HFF-Myc (cell line): ENCODE measurements at places on chromosomes 2 and 18.
A peak's percentile ranks its signal among the peaks of the same experiment; 100 is the strongest.

DNA sequence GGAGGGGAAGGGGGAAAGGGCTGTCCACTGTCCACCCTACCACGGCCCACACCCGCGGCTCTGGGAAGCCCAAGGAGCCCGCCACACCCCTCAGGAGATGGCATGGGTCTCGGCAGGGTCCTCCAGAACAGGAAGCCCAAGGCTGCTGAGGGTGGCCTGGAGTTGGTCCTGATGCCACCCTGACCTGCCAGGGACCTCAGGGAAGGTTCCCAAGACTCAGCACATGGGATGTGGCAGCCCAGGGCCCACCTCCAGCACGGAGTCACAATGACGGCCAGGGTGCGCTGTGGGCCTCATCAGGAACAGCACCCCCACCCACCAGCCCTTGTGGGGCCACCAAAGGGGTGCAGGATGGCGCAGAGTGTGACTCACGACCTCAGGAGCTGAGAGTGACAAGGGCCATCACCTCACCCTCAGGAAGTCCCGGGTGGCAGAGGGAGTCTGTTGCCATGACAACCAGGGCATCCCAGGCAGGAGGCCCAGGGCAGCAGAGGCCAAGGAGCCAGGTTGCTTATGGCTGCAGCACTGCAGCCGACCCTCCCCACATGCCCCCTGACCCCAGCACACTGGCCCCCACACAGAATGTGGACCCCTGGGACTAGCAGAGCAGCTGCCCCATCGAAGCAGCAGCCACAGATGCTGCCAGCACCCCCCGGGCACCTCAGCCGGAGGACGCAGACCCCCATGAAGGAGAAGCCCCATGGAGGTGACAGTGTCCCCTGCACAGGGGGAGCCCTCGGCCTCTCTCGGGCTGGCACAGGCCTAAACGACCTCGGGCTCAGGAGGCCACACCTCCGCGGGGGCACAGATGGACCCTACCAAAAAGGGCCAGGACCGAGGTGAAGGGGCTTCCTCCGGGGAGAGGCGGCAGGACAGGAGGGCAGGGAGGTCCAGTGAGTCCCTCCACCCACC, 34.3 kb downstream of the KIF1A start:
- no peak for DNase-seq

DNA sequence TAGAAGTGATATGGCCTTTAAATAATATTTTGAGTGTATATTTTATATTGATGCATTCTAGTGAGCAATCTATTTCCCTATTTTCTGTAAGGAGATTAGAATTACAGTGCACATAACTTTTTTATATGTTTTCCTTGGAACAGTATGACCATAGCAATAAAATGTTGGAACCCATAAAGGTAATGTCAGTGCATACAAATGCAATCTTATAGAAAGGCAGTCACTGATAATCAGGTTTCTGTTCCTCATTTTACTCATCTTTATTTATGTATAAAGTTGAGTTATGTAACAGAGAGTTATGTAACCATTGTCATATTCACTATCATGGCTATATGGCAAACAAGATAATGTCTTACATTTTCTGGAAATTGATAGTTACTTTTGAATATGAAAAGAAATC, 179.9 kb upstream of the NETO1 start:
- no peak for DNase-seq

DNA sequence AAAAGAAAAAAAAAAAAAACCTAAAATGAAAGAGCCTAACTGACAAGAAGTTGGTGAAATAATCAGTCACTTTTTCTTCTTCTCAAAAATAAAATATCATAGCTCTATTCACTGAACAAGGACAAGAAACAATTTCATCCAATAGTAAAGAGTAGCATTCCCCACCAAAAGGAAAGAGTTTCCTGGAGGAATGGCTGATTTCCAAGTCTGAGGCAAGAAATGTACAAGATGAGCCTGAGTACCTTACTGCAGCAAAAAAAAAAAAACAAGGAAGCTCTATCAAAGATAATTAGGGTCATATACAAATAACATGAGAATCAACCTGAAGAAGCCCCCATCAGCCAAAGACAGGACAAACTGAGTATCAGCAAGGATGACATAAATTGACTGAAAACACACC, 11.5 kb downstream of the ROCK1 start:
- no peak for DNase-seq

DNA sequence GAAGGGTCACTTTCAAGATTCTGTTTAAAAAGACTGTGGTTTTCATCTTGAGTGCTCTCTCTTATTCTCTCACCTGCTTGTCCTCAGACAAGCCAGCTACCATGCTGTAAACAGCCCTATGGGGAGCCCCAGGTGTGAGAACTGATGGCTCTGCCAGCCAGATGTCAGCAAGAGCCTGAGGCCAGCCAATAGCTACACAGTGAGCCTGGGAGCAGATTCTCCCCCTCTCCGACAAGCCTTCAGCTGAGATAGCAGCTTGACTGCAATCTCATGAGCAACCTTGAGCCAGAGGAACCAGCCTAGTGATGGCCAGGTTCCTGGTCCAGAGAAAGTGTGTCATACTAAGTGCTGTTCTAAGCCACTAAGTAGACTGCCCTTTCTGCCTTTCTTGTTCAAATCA, 272.1 kb downstream of the NAPG start:
- DNase-seq, result no peak

GRCh38 chr2:101752716-101753616, 55.5 kb downstream of the MAP4K4 start:
- DNase-seq, result no peak

GRCh38 chr18:68178921-68179320, 536.0 kb downstream of the TMX3 start:
- no peak for DNase-seq

DNA sequence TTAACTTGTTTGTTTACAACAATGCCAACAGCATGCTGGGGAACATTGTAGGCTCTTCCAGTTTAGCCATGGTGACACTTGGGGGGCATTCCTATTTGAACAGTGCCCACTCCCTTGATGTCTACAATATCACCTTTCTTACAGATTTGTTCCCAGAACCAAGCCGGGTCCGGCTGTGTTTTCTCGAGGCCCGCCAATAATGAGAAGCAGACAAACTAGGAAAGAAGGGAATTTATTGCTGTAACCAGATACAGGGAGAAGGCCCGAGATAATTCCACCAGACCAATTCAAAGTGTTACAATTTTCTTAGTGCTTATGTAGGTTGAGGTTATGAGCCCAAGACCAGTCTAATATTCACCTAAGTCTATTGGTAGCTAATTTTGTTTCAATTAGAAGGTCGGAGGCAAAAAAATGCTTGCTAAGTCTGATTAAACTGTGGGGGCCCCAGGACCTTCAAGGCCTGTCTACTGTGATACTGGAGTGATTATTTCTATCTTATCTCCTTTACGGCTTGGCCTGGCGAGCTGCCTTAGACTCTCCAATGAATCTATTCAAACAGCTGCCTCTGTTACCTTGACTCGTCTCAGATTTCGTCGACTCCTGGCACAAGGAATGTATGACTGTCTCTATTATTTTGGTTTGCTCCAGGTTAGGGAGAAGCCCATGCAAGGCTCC, 59.1 kb upstream of the PSME4 start:
- DNase-seq, result no peak

GRCh38 chr18:23239885-23240608, 104.8 kb downstream of the CABLES1 start:
- DNase-seq, result no peak

- DNase-seq, result no peak
These were observed 58.9 kb upstream of the CTNNA2 start for GRCh38 chr2:79453918-79454317.

- DNase-seq, result no peak
These were observed 338.0 kb downstream of the NYAP2 start for GRCh38 chr2:225737556-225737955.

DNA sequence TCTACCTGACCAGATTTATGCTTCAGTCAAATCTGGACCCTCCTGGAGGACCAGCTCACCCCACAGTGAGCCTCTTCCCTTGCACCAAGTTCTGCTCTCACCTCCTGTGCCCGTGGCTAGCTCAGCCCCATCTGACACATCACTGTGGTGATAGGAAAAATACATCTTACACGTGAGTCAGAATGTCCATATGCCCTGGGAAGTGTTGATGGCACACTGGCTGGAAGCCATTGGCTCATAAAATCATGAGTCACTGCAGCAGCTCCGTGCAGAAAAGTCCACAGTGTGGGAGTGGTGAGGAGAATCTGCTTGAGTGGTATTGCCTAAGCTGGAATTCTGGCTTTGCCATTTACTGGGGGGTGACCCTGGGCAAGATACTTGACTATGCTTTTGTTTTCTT, 42.6 kb upstream of the RAPGEF4 start:
- peak; percentile 99 for DNase-seq

DNA sequence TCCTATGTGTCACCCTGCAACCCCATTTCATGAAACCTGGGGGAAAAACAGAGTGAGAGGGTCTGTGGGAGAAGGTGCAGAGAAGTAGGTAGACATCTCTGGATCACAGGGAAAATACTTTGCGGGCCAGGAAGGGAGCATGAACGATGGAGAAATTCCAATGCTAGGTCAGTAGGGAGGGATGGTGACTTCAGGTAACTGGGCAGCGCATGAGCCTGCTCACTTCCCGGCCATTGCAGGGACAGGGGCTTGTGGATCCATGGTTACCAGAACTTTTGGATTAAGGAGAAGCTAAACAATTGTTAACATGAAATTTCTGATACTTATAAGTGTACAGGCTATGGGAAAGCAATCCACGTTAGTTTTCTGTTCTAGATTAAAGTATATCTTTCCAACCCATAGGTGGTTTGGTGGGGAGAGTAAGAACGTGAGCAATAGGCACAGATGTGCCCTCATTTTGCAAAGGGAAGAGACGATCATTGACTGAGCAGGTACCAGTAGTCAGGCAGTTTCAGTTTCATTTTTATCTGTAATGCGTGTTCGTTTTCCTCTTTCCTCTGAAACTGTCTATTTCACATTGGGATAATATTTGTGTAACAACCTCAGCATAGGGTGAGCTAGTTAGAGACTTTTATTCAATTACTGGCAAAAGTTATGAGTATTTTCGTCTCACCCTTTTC, 65.0 kb downstream of the NYAP2 start:
- DNase-seq, result no peak

DNA sequence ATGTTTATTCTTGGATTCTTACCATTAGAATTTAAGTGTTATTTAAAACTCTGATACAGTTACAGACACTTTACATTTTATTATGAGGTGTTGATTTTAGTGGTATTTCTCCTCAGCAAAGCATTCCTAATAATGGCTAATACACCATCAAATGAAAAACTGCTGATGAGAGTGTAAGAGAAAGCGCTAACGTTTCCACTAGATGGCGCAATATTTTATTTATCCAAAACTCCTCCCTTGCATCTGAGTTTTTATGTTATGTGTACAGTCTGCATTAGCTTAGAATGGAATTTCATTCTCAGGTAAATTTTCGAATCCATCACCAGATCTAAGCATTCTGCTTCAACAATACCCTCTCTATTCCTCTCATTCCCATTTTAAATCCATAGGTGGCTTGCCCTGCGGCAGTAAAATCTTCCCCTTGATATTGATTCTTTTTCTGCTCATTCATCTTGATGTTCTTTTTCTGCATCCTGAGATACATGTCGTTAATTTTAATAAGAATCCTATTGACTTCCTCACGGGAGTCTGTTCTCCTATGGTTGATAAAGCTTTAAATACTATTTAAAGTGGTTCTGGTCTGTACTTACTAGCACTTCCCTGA, 53.9 kb downstream of the PRKRA start:
- no peak for DNase-seq

- no peak for DNase-seq
These were observed 131.0 kb downstream of the FHOD3 start for GRCh38 chr18:36428431-36429029.
